ENCODE measurements at places on chromosomes 3 and 15.

- no peak for DNase-seq
These were observed 35.0 kb downstream of the GSK3B start for GRCh38 chr3:120059081-120059864.

DNA sequence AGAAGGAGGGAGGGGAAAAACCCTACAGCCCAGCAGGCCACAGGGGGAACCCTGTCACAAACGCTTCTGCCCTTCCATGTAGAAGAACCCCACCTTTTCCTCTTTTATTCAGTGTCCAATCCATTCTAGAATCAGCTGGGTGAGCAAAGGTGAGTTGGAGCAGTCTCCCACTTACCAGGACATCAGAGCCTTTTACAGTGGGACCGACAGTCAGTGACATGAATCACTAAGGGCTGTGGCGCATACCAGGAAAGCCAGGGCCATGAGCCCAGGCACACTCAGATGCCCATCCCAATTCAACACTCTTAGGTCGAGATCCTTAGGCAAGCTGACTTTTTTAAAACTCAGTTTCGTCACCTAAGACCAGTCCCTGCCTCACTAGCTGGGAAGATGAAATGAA, 146.1 kb downstream of the AQP9 start:
- DNase-seq = no peak

DNA sequence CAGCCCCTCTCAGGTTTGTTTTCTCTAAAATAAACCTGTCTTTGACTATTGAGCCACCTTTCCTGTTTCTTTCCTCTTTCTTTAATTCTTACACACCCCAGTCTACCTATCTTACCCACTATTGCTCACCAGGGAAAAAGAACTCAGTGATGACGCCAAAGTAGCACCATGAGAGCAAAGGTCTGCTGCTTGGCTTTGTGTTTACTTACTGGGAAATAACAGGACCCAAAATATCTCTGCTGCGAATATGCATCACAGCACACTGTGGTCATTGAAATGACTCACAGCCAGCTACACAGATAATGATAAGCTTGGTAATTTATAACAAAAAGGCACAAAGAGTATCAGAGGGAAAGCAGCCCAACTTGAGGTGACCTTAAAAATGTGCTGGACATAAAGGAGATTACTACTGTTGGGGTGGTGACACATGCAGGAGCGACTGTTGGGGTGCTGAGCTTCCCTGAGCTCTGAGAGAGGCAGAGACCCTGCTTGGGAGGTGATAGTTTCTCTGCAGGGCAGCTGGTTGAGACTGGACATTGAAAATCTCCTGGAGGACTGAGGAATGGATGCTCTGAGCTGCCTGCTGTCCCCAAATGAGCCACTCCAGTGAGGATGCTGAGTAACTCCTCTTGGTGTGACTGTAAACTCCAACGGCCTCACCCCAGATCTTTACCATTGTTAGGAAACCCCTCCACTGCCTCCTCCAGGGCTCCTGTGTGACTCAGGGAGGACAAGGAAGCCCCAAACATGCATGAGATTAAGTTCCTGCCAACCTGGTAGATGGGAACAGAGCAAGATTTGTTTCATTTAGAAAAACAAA, 14.5 kb downstream of the EFCAB12 start:
- DNase-seq = no peak

DNA sequence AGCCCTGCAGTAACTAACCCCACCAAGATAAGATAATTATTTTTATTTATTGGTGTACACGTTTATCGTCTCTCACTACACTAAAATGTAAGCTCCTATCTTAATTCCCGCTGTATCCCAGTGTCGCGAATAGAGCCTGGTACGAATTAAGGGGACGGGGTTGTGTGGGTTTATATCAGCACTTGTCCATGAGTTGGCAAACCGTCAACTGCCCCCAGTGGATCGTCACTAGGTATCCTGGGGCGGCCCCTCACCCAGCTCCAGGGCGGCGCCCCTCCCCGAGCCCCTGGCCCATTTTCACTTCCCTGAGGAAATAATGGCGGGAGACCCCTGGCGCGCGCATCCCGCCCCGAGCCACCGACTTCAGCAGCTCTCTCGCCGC, 465 bp downstream of the RUVBL1 start:
- DNase-seq = no peak

DNA sequence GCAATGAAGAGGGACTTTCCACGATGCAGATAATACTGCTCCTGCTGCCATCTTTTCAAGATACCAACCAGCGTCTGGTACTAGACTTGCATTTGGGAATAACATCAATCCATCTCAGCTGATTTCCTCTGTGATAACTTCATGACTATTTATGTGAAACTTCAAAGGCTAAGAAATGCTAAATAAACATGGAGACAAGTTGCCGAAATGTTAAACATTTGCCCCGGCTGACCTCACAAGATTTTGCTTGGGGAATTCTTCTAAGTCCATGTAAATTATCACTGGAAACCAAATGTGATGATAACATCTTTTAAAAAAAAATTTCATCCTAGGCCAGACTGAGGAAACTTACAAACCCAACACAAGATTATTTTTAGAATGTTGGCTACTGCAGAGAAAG, 185.8 kb upstream of the PRICKLE2 start:
- DNase-seq = no peak

GRCh38 chr3:190024912-190025311, 95.8 kb downstream of the P3H2 start:
- DNase-seq = no peak
